ENCODE measurements at places on chromosomes 3 and 15.

- DNase-seq = no peak
Measured at GRCh38 chr15:45199136-45199810, 11.5 kb upstream of the SHF start.

GRCh38 chr3:184873141-184873540 lies 61.2 kb downstream of the VPS8 start:
- no peak for DNase-seq

DNA sequence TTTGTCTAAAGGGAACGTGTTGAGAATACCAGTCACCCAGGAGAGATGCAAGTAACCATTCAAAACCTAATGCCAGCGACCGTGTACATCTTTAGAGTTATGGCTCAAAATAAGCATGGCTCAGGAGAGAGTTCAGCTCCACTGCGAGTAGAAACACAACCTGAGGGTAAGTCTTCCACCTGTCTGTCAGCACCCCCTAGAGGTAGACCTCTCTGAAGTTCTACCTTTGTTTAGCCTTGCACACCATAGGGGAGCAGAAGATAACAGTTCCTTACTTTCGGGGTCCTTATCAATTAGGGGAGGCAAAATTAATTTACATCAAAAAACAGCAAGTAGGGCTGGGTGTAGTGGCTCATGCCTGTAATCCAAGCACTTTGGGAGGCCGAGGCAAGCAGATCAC lies 124.4 kb downstream of the HCN4 start:
- DNase-seq = no peak

DNA sequence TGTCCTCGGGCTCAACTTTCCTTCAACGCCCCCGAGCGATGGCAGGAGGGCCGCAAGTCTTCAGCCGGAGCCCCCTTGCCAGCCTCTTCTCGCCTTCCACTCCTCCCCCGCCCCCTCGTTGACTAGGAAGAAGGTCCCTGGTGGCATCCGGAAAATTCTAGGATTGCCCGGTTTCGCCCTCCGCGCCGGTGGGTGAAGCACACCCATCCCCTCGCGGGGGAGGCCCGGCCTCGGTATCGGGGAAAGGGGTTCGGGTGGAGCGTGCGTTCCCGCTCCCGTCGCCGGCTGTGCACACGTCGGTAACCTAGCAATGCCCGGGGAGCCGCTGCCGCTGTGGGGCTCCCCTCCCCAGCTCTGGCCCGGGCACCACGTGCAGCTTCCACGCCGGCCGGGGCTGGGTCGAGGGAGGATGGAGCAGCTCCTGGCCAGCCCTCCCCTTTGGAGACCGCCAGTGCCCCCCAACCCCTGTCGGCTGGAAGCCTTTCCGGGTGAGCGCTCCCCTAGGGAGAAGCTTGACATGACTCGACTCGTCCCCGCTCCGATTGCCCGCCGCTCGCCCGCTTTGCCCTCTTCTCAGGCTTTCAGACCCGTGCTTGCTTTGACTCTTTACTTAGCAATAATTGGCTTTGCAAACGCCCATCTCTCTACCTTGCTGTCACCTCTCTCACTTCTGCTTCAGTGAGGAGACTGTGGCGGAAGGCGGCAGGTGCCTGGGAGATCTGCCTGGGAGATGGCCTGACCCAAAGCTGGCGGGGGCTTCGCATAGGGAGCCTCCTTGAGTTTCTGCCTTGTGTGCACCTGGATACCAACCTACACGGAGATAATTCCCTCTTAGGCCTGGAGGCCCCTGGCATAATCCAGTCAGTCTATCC lies 1.3 kb downstream of the CACNA1D start:
- no peak for DNase-seq

- peak; percentile 55 for DNase-seq
Measured at GRCh38 chr3:44685128-44685800, 27.2 kb upstream of the ZNF502 start.

DNA sequence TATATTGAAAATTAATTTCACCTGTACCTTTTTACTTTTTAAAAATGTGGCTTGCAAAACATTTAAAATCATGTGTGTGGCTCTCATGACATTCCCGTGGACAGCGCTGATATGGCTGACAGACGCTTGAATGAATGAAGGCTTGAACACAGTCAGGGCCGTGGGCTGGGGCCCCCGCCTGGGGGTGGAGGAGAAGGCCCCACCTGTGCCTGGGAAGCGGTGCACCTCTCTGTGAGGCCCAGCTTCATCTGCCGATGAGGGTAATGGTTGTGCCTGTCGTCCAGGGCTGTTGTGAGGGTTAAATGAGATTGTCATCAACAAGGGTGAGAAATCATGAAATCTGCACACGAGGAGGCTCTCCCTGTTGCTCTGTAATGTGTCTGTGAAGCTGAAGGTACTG lies 85.9 kb upstream of the PRR23E start:
- no peak for DNase-seq

DNA sequence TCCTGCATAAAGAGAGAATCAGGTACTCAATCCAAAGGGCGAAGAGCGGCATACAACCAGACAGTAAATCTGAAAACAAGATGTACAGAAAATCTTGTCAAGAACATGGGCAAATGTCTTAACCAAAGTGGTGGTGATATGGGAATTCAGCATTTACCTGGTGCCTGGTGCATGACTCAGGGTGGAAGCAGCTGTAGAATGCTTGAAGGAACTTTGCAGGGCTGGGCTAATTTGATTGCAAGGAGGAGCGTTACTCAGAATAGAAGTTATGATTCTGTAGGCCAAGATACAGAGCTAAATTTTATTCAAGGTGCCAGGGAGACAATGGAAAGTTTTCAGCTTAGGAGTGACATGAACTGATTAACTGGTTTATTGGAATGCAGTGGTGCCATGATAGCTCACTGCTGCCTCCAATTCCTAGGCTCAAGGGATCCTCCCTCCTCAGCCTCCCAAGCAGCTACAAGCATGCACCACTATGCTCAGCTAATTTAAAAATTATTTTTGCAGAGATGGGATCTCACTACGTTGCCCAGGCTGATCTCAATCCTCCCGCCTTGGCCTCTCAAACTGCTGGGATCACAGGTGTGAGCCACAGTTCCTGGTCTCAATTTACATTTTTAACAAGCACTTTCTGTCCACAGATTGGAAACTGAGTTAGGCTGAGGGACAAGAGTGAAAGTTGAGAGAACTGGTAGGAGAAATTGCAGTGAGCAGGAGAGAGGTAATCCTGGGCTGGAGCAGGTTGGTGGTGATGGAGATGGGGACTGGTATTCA lies 91.5 kb upstream of the TBC1D5 start:
- no peak for DNase-seq

DNA sequence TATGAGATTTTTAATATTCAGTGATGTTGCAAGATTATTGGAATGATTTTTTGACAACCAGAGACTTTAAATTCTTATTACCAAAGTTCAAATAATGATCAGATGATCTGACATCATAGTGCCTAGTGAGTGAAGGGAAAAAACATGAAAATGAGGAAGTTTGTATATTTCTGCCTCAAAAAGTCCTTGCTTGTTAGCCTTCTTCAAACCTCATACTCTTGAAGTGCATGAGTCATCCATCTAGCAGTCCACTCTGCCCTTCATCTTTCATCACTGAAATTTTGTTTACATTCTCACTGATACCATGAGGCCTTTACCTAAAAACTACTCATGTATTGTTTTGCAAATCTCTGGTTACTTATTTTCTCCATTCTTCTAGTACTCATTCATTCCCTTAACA lies 23.9 kb upstream of the OR5H6 start:
- no peak for DNase-seq

GRCh38 chr3:147613725-147614124 lies 204.6 kb downstream of the ZIC1 start:
- no peak for DNase-seq

DNA sequence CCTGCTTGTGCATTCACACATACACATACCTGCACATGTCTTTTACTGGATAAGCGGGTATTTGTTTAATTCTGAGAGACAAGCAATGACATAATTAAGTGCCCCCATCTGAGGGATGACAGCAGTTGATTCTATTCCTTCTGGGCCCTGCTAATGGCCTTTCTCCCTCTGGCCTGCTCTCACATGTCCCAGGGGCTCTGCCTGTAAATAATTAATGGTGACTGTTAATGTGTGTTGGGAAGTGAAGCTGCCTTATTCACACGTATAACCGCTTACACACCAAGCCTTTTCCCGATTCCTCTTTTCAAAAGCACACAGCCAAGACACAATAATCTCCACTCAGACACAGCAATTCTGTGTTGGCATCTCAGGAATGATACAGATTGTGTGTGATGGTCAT lies 47.8 kb downstream of the LRRK1 start:
- no peak for DNase-seq
